ENCODE measurements at places on chromosomes 2 and 18. TPM values are rescaled to one million over a fixed set of nuclear protein-coding genes. Genes with fewer than 3 reads are reported as not detected.

Gene INPP5D
- 121 TPM for total RNA-seq

GRCh38 chr2:237708961-237709360 lies 81.6 kb downstream of the LRRFIP1 start:
- H3K4me1 ChIP-seq: peaks cover 55% of the 10 kb centered on the region
- no peaks in the 10 kb centered on the region for H3K27me3 ChIP-seq
- H3K36me3 ChIP-seq: peaks cover 26% of the 10 kb centered on the region

Gene GPR39
- not detected for total RNA-seq

Gene ALPG
- total RNA-seq: not detected

DNA sequence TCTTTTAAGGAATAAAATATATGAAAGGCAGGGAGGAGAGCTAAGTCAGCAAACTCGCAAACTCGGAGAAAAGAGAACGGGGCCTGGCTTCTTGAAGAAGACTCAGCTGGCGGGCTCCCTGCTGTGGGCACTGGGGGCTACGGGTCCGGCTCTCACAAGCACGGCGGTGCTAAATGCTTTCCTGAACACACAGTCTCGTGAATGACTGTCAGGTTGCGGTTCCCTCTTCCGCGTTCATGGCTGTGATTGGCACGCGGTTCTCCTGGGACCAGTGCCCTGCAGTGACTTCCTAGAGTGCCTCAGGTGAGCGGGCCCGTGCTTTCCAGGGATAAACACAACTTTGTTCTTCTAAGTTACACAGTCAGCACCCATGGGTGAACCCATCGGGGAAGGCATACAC lies 208.4 kb downstream of the HDAC4 start:
- H3K27me3 ChIP-seq: no peaks in the 10 kb centered on the region
- no peak overlapping the region for H3K4me3 ChIP-seq
- no peaks in the 10 kb centered on the region for H3K4me1 ChIP-seq
- H3K27ac ChIP-seq: no peak overlapping the region
- DNase-seq: no peak
- H3K36me3 ChIP-seq: peaks cover 35% of the 10 kb centered on the region

Gene CCDC141
- total RNA-seq: 10.8 TPM

Gene UCN
- total RNA-seq: 2.8 TPM

- DNase-seq: no peak
- H3K27ac ChIP-seq: no peak overlapping the region
- peaks cover 10% of the 10 kb centered on the region for H3K27me3 ChIP-seq
- H3K4me1 ChIP-seq: no peaks in the 10 kb centered on the region
- H3K4me3 ChIP-seq: no peak overlapping the region
These were observed 49.9 kb downstream of the MRPL35 start for GRCh38 chr2:86249176-86249575.

GRCh38 chr2:35989503-35989902 lies 366.1 kb upstream of the CRIM1 start:
- peaks cover 3% of the 10 kb centered on the region for H3K27me3 ChIP-seq

DNA sequence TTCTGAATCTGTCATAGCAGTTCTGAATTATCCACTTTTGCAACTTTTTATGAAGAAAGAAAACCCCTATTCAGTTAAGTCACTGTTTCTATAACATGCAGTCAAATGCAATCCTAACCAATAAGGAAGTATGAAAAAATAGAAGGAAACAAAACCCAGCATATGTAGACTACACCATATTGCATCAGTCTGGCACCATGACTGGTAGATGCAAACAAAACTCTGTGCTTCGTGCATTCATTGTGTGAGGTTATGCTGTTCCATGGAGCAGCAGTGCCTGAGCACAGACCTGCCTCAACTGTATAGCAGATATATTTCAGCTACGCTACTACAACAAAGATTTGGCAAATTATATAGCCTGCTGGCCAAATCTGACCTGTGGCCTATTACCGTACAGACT lies 325.5 kb downstream of the LRP1B start:
- H3K36me3 ChIP-seq: no peaks in the 10 kb centered on the region
- no peak overlapping the region for H3K4me3 ChIP-seq
- DNase-seq: no peak
- no peaks in the 10 kb centered on the region for H3K4me1 ChIP-seq

DNA sequence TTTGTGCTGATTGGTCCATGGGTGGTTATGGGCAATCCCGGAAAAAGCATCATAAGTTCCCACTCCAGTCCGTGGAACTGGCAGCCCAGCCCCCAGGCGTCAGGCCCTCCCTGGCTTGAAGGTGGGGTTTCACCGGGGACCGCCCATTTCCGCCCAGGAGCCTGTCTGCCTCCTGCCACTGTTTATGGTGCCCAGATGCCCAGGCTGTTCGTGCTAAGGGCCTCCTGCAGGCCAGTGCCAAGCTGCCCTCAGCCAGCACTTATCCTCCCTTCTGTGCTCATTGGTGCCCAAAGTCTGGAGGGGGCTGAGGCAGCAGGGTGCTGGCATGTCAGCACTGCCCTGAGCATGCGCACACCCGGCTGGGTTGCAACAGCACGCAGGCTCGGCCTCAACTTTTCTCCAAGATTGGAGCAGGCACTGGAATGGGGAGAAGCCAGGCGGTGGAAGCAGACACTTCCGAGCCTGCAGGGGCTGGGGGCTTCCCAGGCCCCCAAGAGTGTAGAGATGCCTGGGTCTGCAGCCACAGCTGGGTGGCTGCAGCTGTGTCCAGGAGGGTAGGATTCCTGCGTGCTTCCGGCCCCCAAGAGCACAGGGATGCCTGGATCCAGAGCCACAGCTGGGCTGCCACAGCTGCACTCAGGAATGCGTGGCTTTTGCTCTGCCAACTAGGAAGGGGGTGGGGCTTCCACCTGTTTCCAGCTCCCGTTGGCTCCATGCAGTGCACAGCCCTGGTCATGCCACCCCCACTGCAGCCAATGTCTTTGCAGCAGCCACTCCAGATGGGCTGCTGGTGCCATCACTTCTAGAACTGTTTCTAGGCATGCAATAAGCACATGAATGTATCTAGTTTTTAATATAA lies 74.0 kb downstream of the AGPS start:
- no peaks in the 10 kb centered on the region for H3K4me1 ChIP-seq
- no peaks in the 10 kb centered on the region for H3K27me3 ChIP-seq
- H3K27ac ChIP-seq: no peak overlapping the region
- H3K4me3 ChIP-seq: no peak overlapping the region
- DNase-seq: no peak

DNA sequence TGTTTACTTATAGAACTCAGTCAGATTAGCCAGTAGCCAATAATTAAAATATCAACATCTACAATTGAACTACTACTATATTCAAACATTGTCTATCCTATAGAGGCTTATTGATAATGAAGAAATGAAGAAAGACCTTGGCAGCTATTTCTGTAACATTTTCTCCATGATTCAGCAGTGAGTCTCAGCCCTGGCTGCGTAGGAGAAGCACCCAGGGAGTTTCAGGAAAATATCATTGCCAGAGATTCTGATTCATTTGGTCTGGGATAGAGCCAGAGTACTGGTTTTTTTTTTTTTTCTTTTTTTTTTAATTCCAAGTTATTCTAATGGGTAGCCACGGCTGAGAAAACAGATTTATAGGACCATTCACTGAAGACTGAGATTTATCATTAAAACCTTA lies 404.8 kb downstream of the TXNL1 start:
- no peak overlapping the region for H3K27ac ChIP-seq
- H3K36me3 ChIP-seq: no peaks in the 10 kb centered on the region
- H3K4me1 ChIP-seq: no peaks in the 10 kb centered on the region
- no peak overlapping the region for H3K4me3 ChIP-seq

Gene GAL3ST2
- total RNA-seq: not detected

DNA sequence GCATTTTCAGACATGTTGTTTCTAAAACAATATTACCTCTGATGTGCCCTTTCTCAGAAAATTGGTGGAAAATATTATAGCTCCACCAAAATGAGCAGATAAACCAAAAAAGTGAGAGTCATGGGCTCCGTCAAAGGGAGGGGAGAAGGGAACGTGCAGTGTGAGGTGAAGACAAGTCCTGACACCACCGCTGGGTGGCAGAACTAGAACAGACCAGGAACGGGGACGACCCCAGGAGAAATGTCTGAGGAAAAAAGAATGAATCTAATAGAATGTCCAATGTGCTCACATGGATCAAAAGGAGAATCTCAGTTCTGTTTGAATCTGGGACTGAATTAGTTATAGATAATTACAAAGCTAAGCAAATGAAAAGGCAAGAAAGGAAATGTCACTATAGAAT lies 22.6 kb upstream of the BCL2 start:
- H3K27me3 ChIP-seq: no peaks in the 10 kb centered on the region
- H3K4me3 ChIP-seq: no peak overlapping the region
- peak; percentile 45 for DNase-seq
- peaks cover 2% of the 10 kb centered on the region for H3K4me1 ChIP-seq

DNA sequence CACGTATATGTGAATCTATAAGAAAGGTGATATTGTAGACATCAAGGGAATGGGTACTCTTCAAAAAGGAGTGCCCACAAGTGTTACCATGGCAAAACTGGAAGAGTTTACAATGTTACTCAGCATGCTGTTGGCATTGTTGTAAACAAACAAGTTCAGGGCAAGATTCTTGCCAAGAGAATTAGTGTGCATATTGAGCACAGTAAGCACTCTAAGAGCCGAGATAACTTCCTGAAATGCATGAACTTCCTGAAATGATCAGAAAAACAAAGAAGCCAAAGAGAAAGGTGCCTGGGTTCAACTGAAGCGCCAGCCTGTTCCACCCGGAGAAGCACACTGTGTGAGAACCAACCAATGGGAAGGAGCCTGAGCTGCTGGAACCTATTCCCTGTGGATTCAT lies 101.0 kb downstream of the HS6ST1 start:
- no peaks in the 10 kb centered on the region for H3K36me3 ChIP-seq
- no peaks in the 10 kb centered on the region for H3K27me3 ChIP-seq
- no peak overlapping the region for H3K4me3 ChIP-seq

GRCh38 chr18:49250816-49251388 lies 209.5 kb downstream of the DYM start:
- H3K4me3 ChIP-seq: no peak overlapping the region
- peak; percentile 42 for DNase-seq
- peaks cover 15% of the 10 kb centered on the region for H3K36me3 ChIP-seq
- H3K27ac ChIP-seq: no peak overlapping the region
- no peaks in the 10 kb centered on the region for H3K4me1 ChIP-seq
- H3K27me3 ChIP-seq: no peaks in the 10 kb centered on the region

Gene ERFE
- total RNA-seq: not detected

GRCh38 chr2:221818616-221819320 lies 246.7 kb upstream of the EPHA4 start:
- no peaks in the 10 kb centered on the region for H3K27me3 ChIP-seq
- no peaks in the 10 kb centered on the region for H3K4me1 ChIP-seq
- no peak for DNase-seq
- no peak overlapping the region for H3K4me3 ChIP-seq
- no peaks in the 10 kb centered on the region for H3K36me3 ChIP-seq
- no peak overlapping the region for H3K27ac ChIP-seq

Gene TMEM37
- total RNA-seq: not detected

- peaks cover 2% of the 10 kb centered on the region for H3K27me3 ChIP-seq
- H3K4me1 ChIP-seq: peaks cover 28% of the 10 kb centered on the region
- no peak for DNase-seq
- no peaks in the 10 kb centered on the region for H3K36me3 ChIP-seq
- H3K27ac ChIP-seq: peak overlapping the region; percentile 74
These were observed 21.0 kb upstream of the RHOB start for GRCh38 chr2:20425884-20426283.

DNA sequence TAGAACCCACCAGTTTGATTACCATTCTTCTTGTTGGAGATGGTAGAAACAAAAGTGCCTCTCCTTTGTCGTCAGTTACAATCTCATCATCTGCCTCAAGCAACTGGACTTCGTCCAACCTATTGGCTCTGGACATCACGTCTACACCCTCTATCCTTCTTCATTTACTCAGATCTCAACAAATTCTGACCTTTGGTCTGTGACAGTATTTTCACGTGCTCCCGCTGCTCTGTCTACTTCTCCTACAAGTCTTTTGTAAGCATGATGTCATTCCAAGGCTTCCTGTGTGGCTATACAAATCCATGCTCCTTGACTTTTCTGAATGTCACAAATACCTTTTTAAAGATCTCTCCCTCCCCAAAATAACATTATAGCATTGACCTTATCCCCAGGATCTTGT lies 43.0 kb upstream of the PID1 start:
- no peak overlapping the region for H3K27ac ChIP-seq
- no peaks in the 10 kb centered on the region for H3K36me3 ChIP-seq

DNA sequence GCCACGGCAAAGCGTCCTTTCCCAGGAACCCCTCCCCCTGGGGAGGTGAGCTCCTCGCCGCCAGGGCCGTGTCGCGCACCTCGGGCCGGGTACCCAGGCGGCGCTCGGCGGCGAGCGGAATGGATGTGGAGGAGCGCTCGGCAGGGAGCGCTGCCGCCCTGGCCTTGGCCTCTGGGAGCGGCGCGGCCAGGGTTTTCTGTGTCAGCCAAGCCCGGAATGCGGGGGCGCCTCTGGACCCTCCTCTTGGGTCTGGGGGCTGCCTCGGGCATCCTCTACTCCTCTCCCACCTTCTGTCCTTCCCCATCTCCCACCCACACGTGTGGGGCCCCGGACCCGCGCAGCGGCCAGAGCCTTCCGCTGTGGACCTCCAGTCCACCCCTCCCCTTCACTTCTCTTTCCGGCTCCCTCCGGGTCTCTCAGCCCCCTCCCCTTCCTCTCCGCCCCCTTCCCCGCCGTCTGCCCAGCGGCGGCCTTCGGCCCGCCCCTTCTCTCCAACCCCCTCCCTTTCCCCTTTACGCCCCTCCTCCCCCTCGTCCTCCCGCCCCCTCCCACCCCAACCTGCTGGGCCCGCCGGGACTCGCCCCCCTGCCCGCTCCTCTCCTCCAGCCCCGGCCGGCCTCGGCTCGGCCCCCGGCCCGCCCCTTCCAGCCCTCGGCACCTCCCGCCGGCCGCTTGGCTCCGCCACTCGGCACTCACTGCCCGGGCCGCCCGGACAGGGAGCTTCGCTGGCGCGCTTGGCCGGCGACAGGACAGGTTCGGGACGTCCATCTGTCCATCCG lies at the start of gene MERTK:
Gene MERTK (plus strand): TSS at position 684 of the 779 bp plus-strand sequence. CDS start 129 bp downstream, outside the sequence.
- no peaks in the 10 kb centered on the region for H3K36me3 ChIP-seq
- DNase-seq: peak; percentile 40
- peaks cover 13% of the 10 kb centered on the region for H3K4me1 ChIP-seq
- peak within 1 kb of the TSS; percentile 69 for H3K4me3 ChIP-seq
- H3K27me3 ChIP-seq: peaks cover 41% of the 10 kb centered on the region

Gene PID1
- total RNA-seq: not detected

DNA sequence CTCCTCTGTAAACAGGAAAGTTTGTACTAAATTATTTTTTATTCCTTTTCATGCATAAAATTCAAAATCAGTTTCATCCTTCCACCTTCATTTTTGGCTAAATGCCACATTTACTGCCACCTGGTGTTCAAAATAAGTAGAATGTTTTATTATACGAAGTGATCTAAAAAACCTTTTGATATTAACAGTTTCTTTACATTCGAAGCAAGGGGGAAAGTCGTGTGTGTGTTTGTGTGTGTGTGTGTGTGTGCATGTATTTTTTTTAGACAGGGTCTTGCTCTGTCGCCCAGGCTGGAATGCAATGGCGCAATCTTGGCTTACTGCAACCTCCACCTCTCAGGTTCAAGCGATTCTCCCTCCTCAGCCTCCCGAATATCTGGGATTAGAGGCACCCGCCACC lies 9.0 kb upstream of the SCN9A start:
- H3K27me3 ChIP-seq: peaks cover 3% of the 10 kb centered on the region
- H3K36me3 ChIP-seq: no peaks in the 10 kb centered on the region
- no peaks in the 10 kb centered on the region for H3K4me1 ChIP-seq
- no peak for DNase-seq
- H3K4me3 ChIP-seq: no peak overlapping the region

Gene POU3F3
- not detected for total RNA-seq

- no peaks in the 10 kb centered on the region for H3K27me3 ChIP-seq
- no peak for DNase-seq
- H3K27ac ChIP-seq: no peak overlapping the region
- H3K4me1 ChIP-seq: peaks cover 7% of the 10 kb centered on the region
These were observed 63.2 kb downstream of the IRS1 start for GRCh38 chr2:226736382-226736781.

All from activated CD4-positive, alpha-beta T cell treated with anti-CD3 and anti-CD28 coated beads, Interleukin-2, amount 10 ng/mL, durations not matched to agents 7 days and 5 days (primary cell).